ENCODE measurements at places on chromosomes 2 and 18.

GRCh38 chr2:240819126-240819857 is 727 bp downstream of the KIF1A start:
- DNase-seq = no peak

DNA sequence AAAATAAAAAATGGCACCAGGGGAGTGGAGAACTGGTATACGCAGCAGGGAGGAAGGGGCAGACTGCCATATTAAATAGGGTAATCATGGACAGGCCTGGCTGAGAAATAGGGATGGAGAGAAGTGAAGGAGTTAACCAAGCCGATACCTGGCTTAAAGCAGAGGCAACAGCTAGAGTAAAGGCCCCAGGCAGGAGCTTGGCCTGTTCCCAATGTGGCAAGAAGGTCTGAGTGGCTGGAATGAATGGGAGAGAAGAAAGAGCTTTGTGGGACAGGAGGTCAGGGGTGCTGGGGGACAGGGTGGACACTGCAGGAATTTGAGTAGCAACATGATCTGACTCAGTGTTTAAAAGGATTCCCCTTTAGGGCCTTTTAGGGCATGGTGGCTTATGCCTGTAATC is 15.9 kb upstream of the AGFG1 start:
- DNase-seq = no peak

GRCh38 chr2:182951948-182952663 is 85.7 kb upstream of the FRZB start:
- no peak for DNase-seq

DNA sequence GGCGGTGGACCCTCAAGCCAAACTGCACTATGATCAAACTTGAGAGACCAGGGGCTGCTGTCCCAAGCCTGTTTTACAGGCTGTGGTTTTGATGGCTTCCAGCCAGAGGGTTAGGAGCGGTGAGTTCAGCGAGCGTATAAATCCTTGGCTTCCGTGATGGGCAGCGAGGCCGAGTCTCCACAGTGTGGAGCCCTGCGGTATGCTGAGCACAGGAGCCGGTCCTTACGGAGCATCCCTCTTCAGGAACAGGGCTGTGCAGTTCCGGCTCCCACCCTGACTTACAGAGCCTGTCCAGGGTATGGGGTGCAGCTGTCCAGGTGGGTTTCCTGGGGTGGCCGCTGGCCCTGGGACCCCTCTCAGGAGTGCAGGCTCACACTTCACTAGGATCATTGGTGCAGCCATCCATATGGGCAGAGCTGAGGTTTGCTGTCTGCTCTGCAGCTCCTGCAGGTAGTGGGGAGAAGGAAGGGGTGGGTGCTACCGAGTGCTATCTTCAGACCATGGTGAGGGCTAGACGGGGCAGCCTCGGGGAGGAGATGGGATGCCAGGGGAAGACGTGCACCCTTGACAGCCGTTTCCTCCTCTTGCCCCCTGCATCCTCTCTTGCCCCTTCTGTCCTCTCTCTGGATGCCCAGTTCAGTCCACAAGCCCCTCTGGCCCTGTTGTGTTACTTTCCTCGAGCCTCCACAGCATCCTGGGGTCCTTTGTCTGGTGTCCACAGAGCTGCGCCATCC is 104.3 kb downstream of the FAM210A start:
- DNase-seq = no peak

DNA sequence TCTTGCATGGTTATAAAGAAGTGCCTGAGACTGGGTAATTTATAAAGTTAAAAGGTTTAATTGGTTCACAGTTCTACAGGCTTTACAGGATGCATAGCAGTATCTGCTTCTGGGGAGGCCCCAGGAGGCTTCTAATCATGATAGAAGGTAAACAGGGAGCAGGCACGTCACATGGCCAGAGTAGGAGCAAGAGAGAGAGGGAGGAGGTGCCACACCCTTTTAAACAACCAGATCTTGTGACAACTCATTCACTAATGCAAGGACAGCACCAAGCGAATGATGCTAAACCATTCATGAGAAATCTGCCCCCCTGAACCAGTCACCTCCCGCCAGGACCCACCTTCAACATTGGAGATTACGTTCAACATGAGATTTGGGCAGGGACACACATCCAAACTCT is 141.1 kb downstream of the EN1 start:
- DNase-seq = no peak

Data from GM12891 (cell line).